ENCODE measurements at places on chromosomes 11 and 22.
A peak's percentile ranks its signal among the peaks of the same experiment; 100 is the strongest.

GRCh38 chr22:46761539-46762237, 762 bp upstream of the TBC1D22A start:
- no peak for DNase-seq

GRCh38 chr11:12121011-12121410, 10.6 kb downstream of the MICAL2 start:
- DNase-seq, result no peak

DNA sequence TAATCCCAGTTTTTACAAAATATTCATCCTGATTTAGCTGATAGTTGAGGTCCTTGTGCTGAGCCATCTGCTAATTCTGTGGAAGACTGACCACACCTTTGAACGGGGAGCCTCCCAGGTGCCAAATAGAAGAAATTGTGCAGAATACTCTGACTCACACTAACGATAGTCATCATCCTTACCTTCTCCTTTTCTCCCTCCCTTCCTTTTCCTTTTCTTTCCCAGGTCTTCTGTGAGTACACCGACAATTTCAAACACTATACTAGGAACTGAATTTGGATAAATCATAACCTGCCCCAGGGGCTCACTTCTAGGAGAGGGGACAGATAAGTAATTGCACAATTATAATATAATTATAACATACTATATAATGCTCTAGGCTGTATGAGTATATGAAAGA, 73.1 kb upstream of the CTSC start:
- no peak for DNase-seq

- DNase-seq, result no peak
Measured at GRCh38 chr22:31995807-31996206, 47.3 kb upstream of the SLC5A1 start.

DNA sequence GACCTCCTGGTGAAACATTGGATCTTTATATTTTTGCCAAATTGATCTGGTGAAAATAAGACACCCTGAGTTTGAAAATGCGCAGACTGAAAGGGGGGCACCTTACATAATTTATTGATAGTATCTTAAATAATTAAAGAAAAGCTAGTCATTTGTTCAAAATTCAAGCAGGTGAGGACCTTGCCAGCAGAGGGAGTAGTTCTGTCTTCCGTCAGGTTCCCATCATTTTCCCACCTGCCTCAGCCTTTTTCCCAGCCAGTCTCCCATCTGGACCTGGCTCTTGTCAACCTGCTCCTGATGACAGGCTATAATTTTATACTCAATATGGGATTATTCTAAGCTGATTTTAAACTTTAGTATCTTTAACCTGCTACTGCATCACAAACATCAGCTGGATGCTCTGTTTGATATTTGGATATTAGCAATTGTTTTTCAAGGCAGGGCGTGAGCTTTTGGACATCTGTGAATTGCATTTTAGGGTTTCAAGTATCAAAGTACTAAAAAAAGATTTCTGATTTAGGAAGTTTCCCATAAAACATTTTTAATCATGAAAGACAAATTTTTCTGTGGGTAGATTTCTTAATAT, 132.0 kb downstream of the ELP4 start:
- no peak for DNase-seq

GRCh38 chr11:7534042-7534378, 20.2 kb downstream of the PPFIBP2 start:
- DNase-seq, result no peak

DNA sequence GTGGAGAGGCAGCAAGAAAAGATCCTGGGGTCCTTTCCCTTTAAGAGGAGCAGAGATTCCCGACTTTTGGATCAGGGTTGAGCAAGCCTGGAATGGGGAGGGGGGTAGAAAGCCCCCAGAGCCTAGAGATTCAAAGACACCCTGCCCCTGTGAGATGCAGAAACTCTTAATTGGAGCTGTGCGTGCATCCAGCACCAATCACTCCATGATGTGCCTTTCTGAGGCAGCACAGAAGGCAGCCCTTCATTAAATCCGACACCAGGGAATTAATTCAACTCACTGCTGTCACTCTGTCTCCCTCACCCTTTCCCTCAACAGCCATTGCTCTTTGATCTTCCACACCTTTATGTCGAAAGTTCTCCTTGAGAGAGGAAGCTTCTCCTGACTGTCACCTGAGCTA, 43.0 kb downstream of the DSCAML1 start:
- no peak for DNase-seq

DNA sequence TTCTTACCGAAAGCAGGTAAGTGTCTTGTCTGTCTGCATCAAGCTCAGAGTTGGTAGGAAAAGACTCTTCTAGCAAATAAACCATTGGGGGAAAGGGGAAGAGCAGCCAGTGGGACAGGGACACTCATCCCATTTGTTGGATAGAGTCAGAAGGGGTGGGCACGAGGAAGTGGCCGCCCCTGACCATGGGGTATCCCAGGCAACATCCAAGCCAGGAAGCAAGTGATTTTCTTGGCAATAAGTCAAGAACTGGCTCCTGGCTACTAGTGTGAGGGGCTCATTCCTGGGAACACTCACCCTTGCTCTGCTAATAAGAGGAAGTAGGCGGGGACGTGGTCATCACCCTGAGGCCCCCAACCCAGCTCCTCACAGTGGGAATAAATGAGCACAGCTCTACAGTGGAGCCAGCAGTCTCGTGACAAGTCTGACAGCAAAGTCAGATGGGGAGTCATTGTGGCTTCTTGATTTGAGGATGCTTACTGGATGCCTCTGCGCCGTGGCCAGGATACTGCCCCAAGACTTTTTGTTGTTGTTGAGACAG, 6.7 kb downstream of the SLC25A18 start:
- DNase-seq, result no peak

GRCh38 chr22:19797086-19798002, 36.8 kb downstream of the TBX1 start:
- no peak for DNase-seq

DNA sequence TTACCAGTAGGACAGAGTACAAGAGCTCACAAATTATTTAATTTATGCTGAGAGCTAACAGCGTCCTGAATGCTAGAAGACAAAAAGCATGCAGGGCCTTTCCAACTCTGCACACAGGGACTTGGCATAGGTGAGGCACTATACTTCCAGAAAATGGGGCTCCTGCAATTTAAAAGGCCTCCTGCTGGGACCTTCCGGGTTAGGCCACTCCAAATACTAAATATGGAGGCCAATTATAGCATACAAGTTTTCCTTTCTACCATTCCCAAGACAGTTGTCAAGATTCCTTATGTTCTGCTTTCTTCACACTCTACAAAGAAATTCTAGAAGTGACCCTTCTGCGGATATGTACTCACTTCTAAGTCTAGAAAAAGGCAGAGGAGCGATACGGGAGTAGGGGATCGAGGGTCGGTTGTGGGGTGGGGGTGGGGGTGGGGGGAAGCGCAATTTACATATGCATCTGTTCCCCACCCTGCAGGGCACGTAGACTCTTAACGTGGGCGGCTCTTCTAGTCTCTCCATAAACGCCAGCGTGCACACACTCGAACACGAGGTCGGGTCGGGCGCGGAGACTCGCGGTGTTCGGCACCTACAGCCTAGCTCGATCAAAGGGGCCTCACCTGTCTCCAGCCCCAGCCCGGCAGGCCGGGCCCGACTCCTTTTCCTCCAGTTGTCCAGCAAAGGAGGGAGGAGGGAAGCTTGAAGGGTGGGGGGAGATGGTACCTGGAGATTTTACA, 728 bp downstream of the DCUN1D5 start:
- DNase-seq, result peak; percentile 33

- DNase-seq, result no peak
Measured at GRCh38 chr11:88353835-88354496, 16.4 kb upstream of the CTSC start.

- DNase-seq, result no peak
Measured at GRCh38 chr11:103125462-103125861, 16.2 kb downstream of the DYNC2H1 start.

DNA sequence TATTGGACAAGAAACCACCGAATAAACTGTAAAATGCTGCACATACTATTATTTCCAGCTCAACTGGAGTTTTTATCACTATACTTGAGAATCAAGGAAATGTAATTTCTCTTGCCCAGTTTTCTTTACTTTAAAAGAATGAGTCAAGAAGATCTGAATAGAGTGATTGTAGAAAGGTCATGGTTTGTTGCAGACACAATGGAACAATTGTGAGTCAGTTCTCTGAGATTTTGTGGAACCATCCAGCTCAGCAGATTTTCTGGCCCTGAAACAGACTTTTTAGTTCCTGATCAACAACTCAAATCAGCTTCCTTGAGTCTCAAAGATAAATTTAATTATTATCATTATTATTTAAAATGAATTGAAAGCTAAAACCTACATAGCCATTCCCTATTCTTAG, 1.3 kb downstream of the TCN1 start:
- no peak for DNase-seq

DNA sequence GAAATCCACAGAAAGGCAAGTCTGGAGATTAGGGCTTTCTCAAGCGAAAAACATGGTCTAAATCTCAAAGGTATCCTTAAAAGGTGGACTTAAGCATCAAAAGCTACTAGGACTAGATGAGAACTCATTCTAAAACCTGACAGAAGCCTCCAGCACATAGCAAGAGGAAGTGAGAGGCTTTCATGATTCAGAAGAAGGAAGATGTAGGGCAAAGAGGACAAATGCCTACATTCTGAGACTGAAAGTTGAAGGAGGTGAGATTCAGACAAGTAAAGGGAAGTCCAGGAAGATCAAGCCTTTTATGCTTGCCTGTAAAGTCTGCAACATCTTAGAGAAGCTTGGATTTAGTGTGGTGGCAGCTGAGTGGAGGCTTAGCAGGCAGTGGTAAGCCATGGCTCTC, 98.9 kb downstream of the PGR start:
- no peak for DNase-seq

DNA sequence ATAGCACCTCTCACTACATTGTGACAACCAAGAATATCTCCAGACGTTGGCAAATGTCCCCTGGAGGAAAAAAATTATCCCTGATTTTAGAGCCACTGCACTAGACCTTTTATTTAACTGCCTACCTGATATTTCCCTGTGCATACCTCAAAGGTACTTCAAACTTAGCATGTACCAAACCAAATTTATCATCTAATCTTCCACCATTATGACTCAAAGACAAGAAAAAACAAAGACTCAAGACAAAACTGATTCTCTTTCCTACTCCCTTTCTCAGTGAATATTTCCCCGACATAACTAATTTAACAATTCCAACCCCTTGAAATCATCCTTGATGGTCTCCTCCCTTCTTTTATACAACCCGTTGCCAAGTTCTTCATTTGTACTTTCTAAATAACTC, 136.0 kb downstream of the CCDC81 start:
- DNase-seq, result no peak

DNA sequence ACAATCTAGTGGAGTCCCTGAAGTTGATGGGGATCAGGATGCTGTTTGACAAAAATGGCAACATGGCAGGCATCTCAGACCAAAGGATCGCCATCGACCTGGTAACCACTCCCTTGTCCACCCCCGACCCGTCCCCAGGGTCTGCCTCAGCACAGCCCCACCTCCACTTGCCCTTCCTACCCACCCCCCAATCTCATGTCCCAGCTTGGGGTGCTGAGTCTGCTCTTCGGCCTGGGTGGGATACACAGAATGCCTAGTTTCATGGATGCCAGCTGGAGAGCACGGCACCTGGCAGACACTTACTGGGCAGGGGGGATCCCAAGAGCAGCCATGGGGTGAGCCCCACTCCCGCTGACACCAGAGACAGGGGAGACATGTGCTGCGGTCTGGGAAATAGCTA, 12.1 kb downstream of the SERPIND1 start:
- DNase-seq, result no peak

- peak; percentile 74 for DNase-seq
Measured at GRCh38 chr11:46367244-46367915, 14.1 kb upstream of the MDK start.

- DNase-seq, result no peak
Measured at GRCh38 chr11:1218256-1218787, 4.5 kb upstream of the MUC5B start.

DNA sequence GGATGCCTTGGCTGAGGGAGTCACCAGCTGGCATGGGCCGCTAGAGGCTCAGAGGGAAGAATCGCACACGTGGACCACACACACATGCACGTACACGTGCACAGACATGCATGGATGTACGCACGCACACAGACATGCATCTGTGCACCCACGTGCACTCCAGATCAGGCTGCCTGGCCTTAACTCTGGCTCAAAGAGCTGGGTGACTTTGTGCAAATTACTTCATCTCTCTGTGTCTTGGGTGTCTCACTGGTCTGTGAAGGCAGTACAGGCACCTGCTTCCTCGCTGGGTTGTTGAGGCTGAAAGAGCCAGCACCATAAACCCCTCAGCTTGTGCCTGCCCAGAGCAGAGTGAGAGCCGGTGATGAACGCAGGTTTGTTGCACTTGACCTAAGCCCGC, 28.7 kb downstream of the TMPRSS6 start:
- no peak for DNase-seq

DNA sequence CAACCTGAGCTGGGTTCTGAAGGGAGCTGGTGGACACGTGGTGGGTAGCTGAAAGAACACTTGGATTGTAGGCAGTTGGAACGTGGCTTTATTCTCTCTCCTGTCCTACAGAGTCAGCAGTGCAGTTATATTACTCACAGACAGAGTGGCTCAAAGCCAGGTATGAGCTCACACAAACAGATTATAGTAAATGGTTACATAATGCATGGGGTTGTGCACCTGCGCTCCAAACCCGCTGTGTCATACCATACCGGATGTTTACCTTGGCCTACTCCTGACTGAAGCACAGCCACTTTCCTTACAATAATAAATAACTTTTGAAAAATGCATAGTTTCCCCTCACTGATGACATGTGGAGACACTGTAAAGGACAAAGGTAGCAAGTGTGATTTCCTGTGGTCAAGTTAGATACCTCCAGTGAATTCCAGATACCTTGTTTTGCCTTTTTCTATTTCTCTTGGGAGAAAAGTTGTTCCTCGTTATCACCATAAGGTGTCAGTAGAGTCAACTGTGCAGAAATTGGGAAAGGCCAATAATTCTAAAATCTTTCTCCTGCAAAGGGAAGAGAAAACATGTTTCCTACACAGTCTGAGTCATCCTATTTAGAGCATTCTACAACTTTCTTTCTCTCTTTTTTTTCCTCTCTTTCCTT, 13.5 kb downstream of the MS4A6A start:
- no peak for DNase-seq

- no peak for DNase-seq
Measured at GRCh38 chr11:11615086-11615485, 6.7 kb downstream of the GALNT18 start.

DNA sequence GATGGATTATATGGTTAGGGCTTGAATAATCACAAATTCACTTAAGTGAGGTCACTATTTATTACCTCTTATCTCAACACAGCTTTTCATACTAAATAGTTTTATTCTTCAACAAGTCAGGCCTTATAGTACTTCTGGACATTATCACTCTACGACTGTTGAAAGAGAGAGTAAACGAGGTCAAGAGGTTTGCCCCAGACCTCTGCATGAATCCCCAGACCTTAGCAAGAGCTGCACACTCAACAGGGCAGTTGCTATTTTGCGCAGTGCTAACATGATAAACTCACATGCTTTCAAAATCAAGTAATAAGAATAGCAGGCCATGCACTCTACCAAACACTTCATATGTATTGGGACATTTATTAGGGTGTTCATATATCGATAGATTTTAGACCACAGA, 60.5 kb downstream of the DDI1 start:
- no peak for DNase-seq

GRCh38 chr11:76210931-76211851, 4.9 kb upstream of the WNT11 start:
- no peak for DNase-seq

- no peak for DNase-seq
Measured at GRCh38 chr22:30701872-30702271, 7.2 kb downstream of the OSBP2 start.

GRCh38 chr11:33214767-33215166, 42.4 kb upstream of the HIPK3 start:
- DNase-seq, result no peak

Data from activated CD4-positive, alpha-beta T cell treated with anti-CD3 and anti-CD28 coated beads, Interleukin-2, amount 50 U/mL, for 1 hour (primary cell).